H4 (cell line): ENCODE measurements at places on chromosomes 5 and 9. TPM values are rescaled to one million over a fixed set of nuclear protein-coding genes. Genes with fewer than 3 reads are reported as not detected.

SH3TC2 gene
- 0.95 and 2.1 TPM in 2 replicates for total RNA-seq

DNA sequence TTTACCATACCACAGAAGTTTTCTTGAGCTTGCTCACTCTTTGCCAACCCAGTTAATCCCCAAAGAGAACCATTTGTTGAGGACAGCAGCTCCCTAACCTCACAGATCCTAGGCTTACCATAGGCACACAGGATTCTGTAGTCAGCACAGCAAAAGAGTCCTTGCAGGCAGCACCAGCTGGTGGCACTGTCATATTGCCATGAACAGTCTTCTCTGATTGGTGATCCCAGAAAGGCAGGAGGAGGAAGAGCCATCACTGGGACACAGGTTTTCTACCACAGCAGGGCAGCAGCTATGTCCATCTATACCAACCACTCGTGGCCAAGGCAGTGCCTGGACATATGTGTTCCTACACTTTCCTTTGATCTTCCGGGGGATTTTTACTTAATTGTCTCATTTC is 297.1 kb upstream of the CD180 start:
- DNase-seq: peak; percentile 48

GRCh38 chr5:15522187-15522520 is 22.2 kb downstream of the FBXL7 start:
- no peak for DNase-seq

DNA sequence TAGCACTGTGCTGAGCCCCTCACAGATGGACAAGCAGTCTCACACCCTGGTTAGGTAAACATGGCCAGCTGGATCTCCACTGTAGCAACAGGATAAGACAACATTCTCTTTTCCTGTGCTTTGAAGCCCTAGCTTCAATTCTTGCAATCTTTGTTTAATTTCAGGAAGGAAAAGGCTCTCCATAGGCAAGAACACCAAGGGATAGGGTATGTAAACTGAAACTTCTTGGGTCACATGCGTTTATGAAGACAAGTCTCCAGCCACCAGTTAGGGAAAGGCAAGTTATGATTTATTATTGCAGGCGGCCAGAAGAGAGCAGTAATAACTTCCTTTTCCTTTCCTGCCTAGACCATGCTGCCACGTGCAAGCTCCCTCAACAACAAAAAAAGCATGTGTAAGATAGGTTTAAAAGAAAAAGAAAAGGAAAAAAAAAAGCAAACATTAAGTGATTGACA is 50.1 kb upstream of the POU5F2 start:
- DNase-seq: no peak
